Inflammatory macrophage (primary cell): ENCODE measurements at places on chromosomes 2 and 18.

GRCh38 chr2:180319586-180320405 is 312.7 kb upstream of the CWC22 start:
- DNase-seq = no peak

- no peak for DNase-seq
These were observed 55.9 kb downstream of the ALK start for GRCh38 chr2:29865512-29865911.

GRCh38 chr2:241399941-241400922 is 44.1 kb downstream of the FARP2 start:
- DNase-seq = no peak

DNA sequence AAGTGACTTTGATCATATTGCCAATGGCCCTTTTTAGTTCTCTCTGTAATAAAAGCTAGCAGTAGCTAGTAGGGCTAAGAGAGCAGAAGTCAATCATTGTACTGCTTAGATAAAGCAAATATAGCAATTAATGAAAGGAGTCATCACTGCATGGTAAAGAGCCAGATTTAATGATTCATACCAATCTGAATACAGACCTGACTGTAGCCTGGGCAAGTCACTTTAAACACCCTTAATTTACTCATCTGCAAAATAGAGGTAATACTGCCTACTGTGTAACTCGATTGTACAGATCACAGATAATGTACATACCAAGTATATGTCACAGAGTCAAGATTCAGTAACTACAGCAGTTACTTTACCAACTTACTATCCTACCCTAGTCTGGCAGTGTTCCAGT is 63.6 kb downstream of the ASXL2 start:
- no peak for DNase-seq

DNA sequence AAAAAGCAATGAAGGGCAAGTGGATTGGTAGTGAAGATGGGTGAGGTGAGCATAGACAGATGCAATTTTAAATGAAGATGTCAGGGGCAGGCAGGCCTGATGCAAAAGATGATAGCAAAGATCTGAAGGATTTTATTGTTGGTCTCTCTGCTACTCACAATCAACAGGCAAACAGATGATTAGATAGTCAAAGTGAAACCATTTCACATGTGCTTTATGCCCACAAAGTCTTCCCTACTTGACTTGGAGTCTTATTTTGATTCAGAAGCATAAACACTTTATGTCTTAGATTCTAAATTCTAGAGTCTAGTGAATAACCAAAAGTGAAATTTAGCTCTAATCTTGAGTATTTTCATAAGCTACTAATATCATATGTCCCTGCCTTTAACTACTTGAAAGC is 153.8 kb upstream of the HNRNPA3 start:
- DNase-seq = no peak

DNA sequence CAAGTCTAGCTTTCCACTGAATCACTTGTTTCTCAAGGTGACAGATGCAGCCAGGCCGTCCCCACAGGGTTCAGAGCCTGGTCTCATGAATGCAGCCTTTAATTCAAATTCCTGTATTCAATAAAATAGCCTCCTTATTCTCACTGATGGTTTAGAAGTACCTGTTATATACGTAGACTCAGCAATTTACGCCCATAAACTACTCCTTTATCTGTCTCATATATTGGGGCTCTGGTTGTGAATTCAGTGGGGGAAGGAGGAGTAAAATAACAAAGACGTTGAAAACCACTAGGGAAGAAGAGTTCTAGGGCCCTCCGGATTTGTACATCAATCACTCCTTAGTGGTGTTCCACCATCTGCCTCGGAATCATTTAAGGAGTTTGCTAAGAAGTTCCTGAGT is 1.7 kb downstream of the OBSL1 start:
- DNase-seq = no peak

DNA sequence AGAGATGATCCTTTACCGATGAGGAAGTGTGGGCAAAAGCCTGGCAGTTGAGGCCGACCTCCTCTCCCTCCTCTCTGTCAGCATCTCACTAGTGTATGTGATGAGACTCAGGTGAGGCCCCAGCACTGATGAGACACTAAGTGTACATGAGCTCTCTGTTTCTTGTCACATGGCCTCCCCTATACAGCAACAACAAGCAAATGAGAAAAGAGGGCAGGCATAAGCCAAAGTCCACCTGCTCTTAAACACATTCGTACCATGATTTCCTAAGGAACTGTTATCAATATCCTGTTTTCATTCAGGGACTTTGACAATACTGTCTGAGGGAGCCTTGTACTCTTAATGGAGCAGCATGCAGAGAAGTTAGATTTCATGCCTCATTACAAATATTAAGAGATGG is 113.0 kb downstream of the CNTNAP5 start:
- DNase-seq = no peak

DNA sequence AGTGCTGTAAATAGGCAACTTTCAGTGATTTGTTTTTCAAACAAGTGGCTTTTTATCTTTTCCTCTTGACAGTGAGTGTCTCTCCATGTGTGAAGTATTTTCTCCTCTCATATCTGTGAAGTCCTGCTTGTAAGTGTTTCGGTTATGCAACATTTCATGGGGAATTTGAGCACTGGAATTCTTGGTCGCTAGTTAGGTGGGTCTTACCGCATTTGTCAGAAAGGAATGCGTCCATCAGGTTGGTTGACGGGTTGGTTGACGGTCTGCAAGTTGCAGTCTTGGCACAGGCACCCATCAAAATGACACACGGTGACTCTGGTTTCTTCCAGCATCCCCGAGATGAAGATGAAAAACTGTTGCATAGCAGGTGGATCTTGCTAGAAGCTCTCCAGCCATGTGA is 109.8 kb downstream of the AGAP1 start:
- DNase-seq = no peak

GRCh38 chr2:219824996-219825395 is 197.6 kb downstream of the SLC4A3 start:
- DNase-seq = no peak

DNA sequence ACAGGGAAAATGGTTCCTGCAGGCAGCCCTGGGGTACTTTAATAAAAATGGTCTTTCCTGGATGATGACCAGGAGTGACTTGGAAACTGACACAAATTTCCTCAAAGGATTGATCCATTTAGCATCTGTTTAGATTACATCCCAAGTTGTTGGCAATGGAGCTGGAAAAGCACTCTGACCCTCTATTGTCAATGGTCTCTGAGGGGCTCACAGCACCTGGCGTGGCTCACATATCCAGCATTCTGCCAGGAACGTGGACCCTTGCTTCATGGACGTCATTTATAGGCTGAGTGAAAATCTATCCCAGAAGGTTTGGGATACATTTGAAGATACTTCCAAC is 43.8 kb downstream of the SERTAD2 start:
- DNase-seq = no peak

- DNase-seq = no peak
These were observed 97.1 kb upstream of the DNMT3A start for GRCh38 chr2:25438793-25439192.

DNA sequence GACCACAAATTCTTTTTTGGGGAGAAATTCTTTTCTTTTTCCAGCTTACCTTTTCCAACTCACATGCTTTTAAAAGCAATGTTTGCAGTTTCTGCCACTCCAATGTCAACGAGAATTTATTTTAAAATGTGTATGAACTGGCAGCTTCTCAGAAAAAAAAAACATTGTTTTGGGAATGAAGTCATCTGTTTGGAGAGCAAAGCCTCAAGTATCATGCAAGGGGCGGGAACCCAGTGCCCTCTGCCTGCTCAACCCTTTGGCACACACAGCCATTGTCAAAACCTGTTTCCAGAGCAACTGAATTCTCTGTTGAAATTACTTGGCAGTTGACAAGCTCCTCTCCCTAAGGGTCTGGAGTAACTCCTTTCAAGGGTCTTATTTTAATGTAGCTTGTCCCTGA is 128.5 kb downstream of the QPCT start:
- no peak for DNase-seq

DNA sequence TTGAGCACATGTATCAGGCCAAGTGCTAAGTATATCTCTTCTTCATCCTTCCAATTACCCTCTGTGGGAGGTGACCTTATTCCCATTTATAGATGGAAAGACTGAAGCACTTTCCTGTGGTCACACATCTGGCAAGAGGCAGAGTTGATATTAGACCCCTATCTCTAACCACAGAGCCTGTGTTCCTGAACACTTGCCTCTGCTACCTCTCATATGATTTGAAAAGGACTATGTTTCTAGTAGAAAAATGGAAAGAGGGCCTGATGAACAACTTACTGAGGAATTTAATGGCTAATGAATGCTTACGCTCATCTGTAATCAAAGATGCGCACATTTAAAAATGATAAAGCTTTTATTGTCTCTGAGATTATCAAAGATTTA is 46.2 kb upstream of the DYNC2LI1 start:
- no peak for DNase-seq

- DNase-seq = no peak
These were observed 173.3 kb downstream of the OSR1 start for GRCh38 chr2:19185086-19185485.

- no peak for DNase-seq
These were observed 271.9 kb downstream of the LOXHD1 start for GRCh38 chr18:46385124-46385523.

GRCh38 chr2:8028981-8029380 is 652.9 kb upstream of the ID2 start:
- DNase-seq = no peak

- no peak for DNase-seq
These were observed 68.3 kb upstream of the ACYP2 start for GRCh38 chr2:54047091-54047490.
